NB4 (cell line): ENCODE measurements at places on chromosomes 3 and 15.

- DNase-seq: no peak
These were observed 177.8 kb upstream of the PROK2 start for GRCh38 chr3:71962561-71963240.

GRCh38 chr3:136778865-136779264, 26.7 kb upstream of the STAG1 start:
- DNase-seq: no peak

DNA sequence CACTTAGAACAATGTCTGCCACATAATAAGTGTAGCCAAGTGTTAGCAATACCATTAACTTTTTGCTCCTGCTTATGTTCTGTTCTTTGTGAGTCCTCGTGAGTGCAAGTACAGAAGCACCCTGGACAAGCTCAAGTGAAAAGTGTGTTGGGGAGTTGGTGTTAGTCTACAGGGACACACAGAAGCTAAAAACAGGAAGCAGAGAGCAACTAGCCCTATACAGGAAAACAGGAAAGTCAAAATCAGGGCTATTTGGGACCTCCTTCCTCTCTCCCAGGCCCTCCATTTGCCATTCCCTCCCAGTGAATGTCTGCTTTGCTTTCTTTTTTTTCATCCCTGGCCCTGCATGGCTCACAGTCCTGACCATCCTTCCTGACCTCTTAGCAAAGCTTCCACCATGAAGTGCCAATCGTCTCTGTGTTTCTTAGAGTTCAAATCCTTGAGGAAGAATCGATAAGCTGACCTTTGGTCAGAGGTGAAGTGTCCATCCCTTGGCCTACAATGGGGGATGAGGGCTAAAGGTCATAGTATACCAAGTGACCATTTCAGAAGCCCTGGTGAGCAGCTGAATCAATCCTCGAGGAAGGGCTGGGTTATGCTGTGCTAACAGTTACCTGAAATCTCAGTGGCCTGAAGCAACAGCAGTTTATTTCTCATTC, 328.2 kb downstream of the SHQ1 start:
- DNase-seq: peak; percentile 9

GRCh38 chr3:136464502-136464901, 214.4 kb downstream of the PCCB start:
- no peak for DNase-seq
